T-cell (primary cell): ENCODE measurements at places on chromosomes 3 and 15.

DNA sequence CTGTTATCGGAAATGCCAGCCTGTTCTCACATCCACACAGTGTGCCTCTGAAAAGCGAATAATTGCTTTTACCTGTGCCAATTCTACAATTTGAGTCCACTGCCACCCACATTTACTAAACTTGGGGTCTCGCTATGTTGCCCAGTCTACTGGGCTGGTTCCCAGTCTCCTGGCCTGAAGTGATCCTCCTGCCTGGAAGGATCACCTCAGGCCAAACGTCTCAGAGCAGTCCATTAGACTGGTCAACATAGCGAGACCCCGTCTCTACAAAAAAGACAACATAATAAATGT is 827 bp upstream of the INO80 start:
- no peak for DNase-seq

- peak; percentile 19 for DNase-seq
Observed at GRCh38 chr3:49602877-49603411, 48.7 kb downstream of the BSN start.

GRCh38 chr3:114490829-114491228 is 197.0 kb downstream of the TIGIT start:
- no peak for DNase-seq

DNA sequence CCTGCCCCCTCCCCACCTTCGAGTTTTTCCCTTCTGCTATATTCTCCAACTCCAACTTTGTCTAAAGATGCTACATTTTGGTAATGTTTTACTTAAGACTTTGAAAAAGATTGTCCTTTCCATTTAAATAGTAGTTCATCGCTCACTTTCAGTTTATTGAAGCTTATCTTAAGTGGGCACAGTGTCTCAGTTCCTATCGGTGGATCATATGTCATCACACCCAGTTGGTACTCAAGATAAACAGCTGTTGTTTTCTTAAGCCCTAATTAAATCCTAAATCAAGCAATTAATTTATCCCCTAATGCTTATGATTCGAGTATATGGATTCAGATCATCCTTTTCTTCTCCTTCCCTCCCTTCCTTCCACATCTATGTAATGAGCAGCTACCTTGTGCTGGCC is 210.7 kb downstream of the TLE3 start:
- no peak for DNase-seq

DNA sequence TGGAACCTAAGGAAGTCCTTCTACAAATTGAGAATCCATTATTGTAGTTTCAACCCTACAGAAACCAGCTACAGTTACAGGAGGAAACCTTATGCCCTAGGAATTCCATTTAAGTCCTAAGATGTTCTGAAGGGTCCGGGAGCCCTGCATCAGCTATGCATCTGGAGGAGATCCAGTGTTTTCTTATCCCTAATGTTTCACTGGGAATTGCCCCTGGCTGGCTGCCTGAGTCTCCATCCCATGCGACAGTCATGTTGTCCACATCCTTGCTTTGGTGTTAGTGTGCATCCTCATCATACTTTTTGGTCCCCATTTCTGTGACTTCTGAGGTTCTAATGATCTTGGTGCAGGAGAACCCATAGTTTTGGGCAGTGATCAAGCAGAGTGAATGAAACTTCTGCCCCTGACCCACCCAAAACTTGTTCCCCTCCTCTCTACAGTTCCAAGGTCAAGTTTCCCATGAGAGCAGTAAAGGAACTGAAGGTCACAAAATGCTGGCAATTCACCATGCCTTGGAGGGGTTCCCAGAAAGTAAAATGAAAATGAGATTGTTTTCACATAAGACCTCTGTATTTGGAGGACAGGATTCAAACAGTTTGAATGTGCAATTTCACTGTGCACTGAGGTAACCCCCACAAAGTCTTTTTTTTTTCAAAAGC is 121.9 kb upstream of the PHLDB2 start:
- no peak for DNase-seq

DNA sequence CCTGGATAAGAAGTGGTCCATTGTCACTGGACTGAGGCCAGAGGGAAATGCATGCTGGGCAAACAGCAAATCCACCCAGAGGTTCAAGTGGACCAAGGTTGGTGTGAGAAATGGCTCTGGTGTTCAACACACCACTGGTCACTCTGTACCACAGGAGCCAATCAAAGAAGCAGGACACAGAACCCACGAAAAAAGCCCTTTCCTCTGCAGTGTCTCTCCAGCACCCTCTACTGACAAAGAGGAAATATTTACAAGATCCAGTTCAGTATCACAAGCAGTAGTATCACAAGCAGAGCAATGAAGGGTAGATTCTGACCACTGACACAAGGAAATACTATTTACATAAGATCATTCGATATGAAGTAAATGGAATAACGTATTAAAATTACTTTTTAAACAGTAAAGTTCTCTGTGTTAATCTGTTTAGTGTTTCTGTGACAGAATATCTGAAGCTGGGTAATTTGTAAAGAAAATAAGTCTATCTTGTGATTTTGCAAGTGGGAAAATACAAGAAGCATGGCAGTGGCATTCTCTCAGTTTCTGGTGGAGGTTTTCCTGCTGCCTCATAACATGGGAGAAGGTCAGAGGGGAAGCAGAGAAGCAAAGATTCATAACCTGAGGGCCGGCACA is 390.7 kb downstream of the EFHB start:
- DNase-seq, result no peak

DNA sequence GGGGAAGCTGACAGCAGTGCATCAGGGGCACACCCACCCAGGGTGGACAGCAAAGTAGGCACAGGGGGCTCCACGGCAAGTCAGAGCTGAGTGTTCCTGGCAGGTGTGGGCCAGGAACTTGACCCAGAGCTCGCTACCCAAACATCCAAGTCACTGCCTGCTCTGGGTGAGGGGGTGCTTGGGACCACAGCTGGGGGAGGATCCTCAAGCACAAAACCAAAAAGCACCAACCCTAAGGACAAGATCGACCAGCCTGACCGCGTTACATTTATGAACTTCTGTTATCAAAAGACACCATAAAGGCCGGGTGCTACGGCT is 101.2 kb downstream of the CHSY1 start:
- DNase-seq, result no peak

DNA sequence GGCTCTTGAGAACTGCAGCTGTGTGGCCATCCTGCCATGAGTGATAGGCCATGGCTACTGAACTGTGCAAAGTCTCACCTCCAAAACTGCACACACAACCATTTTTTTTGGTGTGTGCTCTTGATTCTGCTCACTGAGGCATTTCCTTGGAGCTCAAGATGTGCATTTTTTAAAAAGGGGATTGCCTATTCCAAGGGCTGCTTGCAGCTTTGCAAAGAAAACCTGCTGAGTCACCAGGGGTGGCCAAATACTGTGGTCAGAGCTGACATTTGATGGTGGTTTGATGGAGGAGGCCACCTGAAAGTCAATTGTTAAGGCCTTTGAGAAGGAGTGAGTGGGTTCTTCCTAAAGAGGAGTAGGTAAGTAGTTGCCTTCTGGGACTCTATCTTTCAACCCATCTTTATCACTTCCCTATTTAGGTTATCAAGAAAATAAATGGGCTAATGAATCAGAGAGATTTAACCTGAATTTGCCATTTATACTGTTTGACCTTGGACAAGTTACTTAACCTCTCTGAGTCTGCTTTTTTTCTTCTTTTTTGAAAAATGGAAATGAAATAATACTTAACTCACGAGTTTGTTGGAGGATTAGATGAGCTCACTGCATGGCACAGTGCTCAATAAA is 87.9 kb downstream of the CHST2 start:
- no peak for DNase-seq

DNA sequence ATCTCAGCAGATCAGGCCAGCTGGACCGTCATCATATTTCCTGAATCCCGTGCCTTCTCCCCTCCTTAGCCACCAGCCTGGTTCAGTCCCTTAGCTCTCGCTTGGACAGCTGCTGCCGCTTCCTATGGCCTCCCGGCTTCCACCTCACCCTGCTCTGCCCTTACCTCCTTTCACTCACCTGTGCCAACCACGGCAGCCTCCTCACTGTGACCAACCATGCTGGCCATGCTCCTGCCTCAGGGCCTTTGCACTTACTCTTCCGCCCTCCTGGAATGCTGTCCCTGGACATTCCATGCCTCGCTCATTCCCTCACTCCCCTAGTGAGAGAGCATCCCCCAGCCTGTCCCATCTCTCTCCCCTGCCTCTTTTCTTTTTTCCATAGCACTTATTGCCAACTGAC is 19.2 kb downstream of the GRIP2 start:
- DNase-seq, result no peak

DNA sequence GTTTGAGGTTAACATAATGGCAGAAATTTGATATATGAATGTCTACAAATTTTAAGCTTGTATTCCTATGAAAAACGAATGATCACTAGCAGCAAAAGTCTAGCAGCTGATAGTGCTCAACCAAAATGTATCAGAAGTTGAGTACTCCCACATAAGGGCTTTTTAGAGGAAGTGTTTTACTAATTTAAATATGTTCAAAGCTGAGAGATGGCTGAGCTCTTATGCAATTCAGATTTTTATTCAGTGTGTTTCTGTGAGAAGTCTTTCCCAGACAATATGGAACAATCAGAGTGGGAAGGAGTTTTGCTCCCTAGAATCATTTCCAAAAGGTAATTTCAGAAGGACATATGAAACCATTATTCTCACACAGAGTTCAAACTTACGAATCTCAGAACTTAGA is 327.0 kb downstream of the ZPLD1 start:
- no peak for DNase-seq

GRCh38 chr3:120726791-120727190 is 15.5 kb downstream of the RABL3 start:
- no peak for DNase-seq

DNA sequence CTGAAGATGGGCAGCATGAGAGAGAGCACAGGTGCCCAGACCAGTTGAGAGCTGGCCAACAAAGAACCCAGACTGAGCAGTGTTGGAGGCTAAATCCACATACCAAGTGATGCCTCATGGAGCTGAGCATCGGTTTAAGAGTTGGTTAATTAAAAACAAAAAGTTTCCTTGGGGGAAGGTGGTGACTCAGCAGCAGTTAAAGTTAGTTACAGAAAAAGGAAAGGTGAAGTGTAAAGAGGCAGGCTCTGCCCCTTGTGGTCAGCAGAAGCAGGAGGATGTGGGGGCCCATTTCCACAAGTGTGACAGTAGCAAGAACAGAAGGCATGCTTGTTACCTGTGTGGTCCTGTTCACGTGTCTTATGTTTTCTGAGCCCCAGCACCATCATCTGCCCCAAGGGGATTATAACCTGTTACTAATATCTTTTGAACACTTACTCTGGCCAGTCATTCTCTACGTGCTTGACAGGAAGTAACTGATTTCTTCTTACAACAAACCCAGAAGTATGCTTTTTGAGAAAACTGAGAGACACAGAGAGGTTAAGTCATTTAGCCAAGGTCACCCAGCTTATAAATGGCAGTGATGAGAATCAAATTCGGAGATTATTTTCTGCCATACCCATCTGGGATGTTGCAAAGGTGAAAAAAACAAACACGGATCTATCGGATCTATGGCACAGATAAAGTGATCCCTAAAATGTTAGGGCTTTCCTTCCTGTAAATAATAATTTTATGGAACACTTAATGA is 91.0 kb downstream of the EPHB1 start:
- DNase-seq, result no peak

DNA sequence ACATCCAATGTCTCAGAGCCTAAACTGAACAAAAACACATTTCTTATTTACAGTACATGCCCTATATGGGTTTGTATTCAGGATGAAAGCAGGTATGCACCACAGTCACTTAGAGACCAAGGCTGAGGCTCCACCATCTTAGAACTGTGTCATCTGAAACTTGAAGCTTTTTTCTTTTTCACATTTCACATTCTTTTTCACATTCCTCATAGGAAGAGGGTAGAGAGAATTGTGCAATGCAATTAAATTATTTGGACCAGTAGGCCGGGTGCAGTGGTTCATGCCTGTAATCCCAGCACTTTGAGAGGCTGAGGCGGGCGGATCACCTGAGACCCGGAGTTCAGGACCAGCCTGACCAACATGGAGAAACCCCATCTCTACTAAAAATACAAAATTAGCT is 591.0 kb downstream of the MECOM start:
- DNase-seq, result no peak

DNA sequence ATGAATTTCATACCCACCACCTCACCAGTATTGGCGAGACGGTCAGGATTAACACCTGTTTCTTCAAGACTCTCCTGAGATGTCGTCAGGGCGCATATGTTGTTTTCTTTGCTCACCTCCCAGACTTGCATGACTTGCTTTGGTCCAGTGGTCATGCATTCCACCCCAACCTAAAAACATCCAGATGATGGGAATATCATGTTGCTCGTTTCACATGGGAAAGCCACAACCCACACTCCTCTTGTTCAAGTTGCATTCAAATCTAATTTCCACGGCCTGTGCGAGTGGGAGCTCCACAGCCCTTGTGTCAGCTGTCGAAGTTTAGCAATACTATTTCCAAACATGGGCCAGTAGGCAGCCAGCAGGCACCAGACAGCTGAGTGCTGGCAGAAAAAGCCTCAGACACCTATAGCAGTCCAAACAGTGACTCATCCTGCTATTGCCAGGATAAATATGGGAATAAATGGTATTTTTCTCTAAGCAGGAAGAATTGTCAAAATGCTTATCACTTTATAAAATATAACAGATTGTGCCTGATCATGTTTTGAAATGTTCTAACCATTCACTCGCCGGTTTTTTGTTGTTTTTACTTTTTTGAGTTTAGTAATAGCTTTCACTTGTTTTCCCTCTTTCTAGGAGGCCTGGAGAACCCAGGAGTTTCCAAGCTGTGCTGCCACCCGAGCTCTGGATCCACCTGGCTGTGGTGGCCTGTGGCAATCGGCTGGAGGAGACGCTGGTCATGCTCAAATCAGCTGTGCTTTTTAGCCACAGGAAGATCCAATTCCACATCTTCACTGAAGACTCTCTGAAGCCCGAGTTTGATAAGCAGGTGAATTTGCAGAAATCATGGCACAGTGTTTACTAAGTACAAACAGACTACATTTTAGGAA is 20.1 kb downstream of the GXYLT2 start:
- DNase-seq, result no peak
